ENCODE measurements at places on chromosomes 3 and 15.

DNA sequence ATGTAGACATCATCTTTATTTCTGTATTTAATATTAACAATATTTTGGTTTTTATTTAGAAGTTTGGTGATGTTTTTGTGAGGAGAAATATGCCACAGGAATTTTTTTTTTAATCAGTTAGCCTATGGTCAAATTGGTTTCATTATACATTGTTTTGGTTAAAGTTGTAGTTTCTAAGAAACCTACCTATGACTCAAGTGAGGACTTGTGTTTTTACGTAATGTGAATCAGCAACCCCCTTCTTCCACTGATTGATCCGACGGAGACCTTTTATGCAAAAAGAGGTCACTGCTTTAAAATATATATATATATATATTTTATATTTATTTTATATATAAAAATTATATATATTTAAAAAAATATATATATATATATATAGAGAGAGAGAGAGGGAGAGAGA, 698.1 kb downstream of the FHIT start:
- DNase-seq, result no peak

- no peak for DNase-seq
Observed at GRCh38 chr15:99098426-99098825, 6.5 kb upstream of the SYNM start.

DNA sequence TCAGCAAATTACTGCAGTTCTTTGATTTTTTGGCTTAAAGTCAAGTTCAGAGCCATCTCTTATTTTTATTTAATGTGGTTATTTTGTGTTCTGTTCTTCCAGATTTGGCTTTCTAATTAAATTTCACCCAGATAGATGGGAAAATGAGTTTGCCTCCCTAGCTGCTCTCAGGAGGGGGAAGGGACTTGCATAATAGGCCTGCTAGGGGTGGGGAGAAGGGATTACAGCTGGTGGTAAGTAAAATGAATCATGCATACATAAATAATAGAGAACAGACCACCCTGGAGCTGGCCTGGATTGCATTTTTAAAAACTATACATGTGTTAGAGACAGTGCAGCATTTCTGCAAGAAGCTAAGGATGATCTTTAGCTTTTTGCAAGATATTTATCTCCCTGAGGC, 3.9 kb upstream of the PXYLP1 start:
- no peak for DNase-seq

- peak; percentile 69 for DNase-seq
Observed at GRCh38 chr15:89129123-89129815, 41.0 kb downstream of the ABHD2 start.

DNA sequence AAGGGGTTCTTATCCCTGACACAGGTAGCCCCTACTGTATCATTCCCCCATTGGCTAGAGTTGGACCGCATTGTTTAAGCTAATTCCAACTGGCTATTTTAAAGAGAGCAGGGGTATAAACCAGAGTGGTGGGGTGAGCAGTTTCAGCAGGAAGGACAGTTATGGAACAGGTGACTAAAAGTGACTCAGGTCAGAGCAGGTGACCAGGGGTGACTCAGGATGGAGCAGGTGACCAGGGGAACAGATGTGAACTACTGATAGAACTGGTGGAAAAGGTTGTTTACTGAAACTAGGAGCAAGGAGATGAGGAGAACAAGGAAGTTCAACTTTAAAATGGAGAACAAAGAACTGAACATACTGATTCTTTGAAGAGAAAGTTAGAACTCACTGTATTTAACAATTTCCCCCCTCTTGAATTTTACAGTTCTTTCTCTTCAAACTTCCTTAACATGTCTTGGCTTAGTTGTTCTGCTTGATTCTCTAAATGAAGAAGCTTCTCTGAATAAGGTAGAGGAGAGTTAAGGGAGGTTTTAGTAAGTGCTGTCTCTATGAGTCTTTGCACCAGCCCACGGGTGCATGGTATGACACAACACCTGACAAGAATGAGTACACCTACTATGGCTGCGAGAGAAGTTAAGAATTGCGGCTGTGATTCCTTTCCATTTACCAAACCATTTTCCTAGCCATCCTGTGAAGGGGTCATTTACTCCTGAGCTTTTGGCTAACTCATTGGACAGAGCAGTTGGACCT, 83.4 kb upstream of the WNT7A start:
- DNase-seq, result no peak

All from H9 (cell line).